Upper lobe of right lung (tissue), 1 donor: ENCODE measurements at places on chromosomes 2 and 18. TPM values are rescaled to one million over a fixed set of nuclear protein-coding genes. Genes with fewer than 3 reads are reported as not detected.

DNA sequence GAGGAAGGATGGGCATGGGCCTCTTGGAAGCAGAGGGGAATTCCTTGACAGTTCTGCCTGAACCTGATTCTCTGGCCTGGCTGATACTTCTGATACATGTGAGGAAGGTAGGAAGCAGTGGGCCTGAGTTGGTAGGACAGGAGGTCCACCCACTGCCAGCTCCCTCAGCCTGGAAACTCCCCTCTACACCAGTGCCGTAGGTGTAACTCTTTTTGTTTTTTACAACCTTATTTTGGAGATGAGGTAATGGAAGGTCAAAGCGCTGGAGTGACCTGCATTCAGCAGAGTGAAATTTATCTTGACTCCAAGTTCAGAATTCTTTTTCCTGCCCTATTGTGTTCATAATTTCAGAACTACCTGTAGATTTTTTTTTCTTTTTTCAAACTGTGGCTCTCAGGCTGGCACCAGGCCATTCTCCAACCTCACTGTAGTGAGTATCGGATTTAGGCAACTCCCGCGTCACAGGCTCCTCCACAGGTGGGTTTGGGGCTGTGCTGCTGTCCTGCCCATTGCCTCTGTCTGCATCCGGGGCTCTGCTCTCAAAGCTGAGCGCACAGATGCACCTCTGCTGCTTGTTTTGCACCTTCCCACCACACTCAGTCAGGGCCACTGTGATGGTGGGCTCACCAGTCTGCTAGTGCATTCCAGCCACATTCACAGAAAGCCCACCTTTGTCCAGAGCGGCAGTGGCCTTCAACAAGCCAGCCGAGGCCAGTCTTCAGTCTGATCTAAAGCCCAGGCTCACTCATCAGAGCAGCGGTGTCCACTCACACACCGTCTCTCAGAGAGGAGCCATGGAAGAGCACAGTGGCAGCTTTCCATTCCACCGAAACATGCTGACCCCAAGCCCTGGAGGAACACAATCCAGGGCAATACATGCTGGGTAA is 87.2 kb downstream of the UXS1 start:
- H3K27ac ChIP-seq = no peak overlapping the region
- H3K4me3 ChIP-seq = no peak overlapping the region
- H3K27me3 ChIP-seq = no peaks in the 10 kb centered on the region
- peaks cover 32% of the 10 kb centered on the region for H3K36me3 ChIP-seq

- H3K4me1 ChIP-seq = peaks cover 6% of the 10 kb centered on the region
- H3K36me3 ChIP-seq = no peaks in the 10 kb centered on the region
- H3K27me3 ChIP-seq = no peaks in the 10 kb centered on the region
- DNase-seq = no peak
- H3K27ac ChIP-seq = no peak overlapping the region
These were observed 211.4 kb downstream of the ZBTB7C start for GRCh38 chr18:48197819-48198218.

DNA sequence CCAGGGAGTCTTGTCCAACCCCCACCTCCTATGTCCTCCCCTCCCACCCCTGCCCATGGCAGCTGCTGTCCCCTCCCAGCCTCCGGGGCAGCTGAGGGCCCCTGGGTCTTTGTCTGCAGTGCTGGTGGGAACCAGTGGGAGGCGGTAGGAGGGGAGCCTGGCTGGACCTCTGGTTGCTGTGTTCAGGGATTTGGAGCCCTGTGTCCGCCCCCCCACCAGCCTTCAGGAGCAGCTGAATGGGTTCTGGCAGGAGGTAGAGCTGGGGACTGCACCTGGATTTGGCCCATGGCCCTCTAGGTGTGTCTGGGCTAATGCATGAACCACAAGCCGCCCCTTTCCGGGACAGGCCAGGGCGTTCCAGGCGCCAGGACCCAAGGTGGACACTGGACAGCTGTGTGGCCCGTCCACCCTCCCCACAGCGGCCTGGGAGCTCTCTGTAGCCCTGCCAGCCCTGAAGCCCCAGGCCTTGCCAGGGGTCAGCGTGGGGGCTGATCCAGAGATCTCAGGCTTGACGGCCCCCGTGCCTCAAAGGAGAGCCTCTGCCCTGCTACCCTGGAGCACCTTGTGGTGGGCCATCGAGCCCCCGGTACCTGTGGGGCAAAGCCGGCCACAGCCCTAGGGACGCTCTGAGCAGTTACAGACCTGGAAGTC is 25.4 kb downstream of the GPC1 start:
- H3K27ac ChIP-seq = no peak overlapping the region
- H3K36me3 ChIP-seq = no peaks in the 10 kb centered on the region
- peak; percentile 57 for DNase-seq
- H3K27me3 ChIP-seq = peaks cover 6% of the 10 kb centered on the region

GRCh38 chr18:23619388-23619881 is 33.1 kb upstream of the NPC1 start:
- H3K27ac ChIP-seq = peak overlapping the region; percentile 60
- peak overlapping the region; percentile 54 for H3K4me3 ChIP-seq
- H3K4me1 ChIP-seq = peaks cover 21% of the 10 kb centered on the region
- no peaks in the 10 kb centered on the region for H3K27me3 ChIP-seq

- H3K4me3 ChIP-seq = no peak overlapping the region
- no peaks in the 10 kb centered on the region for H3K4me1 ChIP-seq
- H3K27me3 ChIP-seq = no peaks in the 10 kb centered on the region
- DNase-seq = no peak
- H3K36me3 ChIP-seq = no peaks in the 10 kb centered on the region
These were observed 67.4 kb downstream of the HNRNPLL start for GRCh38 chr2:38535404-38535743.

DNA sequence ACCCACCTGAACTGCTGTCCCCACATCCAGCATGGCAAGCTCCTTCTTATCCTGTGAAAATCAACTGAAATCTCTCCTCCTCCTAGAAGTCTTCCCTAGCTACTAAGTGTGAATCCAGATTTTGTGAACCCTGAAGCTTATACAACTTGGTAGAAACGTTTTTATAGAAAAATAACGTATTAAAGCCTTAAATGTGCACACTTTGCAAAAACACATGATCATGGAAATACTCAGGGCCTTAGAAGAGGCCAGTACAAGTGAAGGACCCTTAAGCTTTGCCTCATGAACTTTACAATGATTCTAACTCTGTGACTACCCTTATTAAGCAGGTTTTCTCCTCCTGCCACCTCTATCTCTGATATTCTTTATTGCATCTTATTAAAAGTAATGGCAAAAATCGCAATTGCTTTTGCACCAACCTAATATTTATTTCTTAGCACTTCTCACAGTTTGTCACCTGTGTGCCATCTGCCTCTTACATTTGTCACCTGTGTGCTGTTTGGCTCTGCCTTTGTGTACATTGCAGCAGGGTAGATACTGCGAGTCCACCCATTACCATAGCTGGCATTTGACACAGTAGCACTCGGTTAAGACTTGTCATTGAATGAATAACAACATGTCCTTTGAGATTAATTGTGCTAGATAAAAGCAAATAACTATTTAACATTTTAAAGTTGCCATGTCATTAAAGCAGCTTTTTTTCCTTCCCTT is 42.2 kb downstream of the FRZB start:
- DNase-seq = no peak
- H3K4me1 ChIP-seq = no peaks in the 10 kb centered on the region
- no peak overlapping the region for H3K27ac ChIP-seq
- no peaks in the 10 kb centered on the region for H3K36me3 ChIP-seq
- H3K27me3 ChIP-seq = no peaks in the 10 kb centered on the region

COL4A3 gene
- 46.4 TPM for total RNA-seq

RPRM gene
- total RNA-seq = 0.26 TPM
